ENCODE measurements at places on chromosomes 13 and 19.
A peak's percentile ranks its signal among the peaks of the same experiment; 100 is the strongest.

- no peak for DNase-seq
Measured at GRCh38 chr19:48135411-48135810, 24.8 kb upstream of the PLA2G4C start.

DNA sequence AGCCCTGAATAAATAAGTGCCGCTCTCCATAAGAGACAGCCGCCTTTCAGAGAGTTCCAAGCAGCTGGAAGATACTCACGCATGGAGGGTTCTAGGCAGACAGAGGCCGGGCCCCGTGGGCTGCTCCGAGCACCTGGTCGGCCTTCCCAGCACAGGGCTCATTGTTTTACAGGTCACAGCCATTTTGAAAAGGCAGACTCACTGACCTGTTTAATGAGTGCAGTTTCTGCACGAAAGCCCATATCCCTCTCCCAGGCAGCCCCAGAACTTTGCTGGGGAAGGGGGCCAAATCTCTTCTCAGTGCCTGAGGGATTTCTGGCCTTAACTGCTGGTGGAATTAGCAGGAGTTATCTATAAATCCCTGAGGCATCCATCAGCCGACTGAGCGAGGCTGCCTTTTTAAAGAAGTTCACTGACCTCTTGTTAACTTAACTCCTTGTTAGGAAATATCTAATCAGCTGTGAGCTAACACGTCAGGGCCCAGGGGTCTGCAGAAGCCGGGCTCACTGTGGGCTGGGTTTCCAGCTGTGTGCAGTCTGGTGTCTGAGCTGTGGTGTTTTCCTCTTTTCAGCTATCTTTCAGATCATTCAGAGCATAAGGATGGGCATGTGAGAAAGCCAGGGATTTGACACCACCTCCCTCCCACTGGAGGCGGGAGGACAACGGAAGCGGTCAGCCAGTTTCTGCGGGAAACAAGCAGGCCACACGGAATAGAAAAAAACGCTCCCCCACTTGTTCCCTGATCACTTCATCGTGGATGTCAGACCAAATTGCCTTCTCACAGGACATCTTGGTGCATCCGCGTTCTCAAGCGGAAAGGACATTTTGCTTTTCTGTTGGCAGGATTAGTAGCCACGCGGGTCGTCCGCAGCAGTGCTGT, 23.3 kb downstream of the SERP2 start:
- peak; percentile 73 for DNase-seq

- no peak for DNase-seq
Measured at GRCh38 chr19:28468701-28469459, 744.1 kb downstream of the UQCRFS1 start.

GRCh38 chr13:94009701-94010100, 469.8 kb downstream of the DCT start:
- peak; percentile 72 for DNase-seq

GRCh38 chr13:101757446-101758039, 305.1 kb downstream of the ITGBL1 start:
- peak; percentile 58 for DNase-seq

All from iris pigment epithelial cell (primary cell).